Stimulated activated CD4-positive, alpha-beta T cell treated with anti-CD3 and anti-CD28 coated beads, Interleukin-4, amount 100 ng/mL, for 48 hours (primary cell): ENCODE measurements at places on chromosomes 2 and 18.

GRCh38 chr2:124050833-124051497, 25.9 kb downstream of the CNTNAP5 start:
- no peak for DNase-seq

DNA sequence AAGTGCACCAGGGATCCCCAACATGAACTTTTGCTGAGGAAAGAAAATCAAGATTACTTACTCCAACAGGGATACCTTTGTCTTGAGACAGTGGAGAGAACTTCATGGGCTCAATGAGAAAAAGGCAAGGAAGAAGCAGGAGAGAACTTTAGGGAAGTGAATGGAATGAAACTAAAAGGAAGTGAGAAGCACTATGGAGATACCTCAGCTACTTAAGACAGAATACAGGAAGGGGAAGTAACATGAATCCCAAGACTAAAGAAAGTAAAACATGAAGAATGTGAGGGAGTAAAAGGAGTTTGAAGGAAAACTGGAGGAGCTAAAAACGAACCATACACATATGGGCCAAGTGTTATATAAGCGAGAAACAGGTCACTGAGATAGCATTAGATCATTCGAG, 32.4 kb upstream of the ACTR3 start:
- DNase-seq = no peak

DNA sequence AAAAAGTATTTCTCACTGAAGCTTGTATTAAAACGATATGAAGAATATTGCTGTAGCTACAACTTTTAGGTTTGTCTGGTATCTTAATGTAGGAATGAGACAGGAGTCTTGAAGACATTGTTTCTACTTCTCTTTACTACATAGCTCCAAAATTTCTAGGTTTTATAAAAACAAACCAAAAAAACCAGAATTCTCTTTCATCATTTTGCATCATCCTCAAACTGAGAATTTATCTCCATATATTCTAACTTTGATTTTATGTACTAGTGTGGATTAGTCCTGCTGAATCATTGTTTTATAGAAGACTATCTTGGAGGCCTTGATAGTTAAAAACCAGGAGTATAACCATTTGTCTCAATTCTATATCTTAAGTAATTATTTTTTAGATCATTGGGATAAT, 100.2 kb downstream of the ICA1L start:
- DNase-seq = no peak

DNA sequence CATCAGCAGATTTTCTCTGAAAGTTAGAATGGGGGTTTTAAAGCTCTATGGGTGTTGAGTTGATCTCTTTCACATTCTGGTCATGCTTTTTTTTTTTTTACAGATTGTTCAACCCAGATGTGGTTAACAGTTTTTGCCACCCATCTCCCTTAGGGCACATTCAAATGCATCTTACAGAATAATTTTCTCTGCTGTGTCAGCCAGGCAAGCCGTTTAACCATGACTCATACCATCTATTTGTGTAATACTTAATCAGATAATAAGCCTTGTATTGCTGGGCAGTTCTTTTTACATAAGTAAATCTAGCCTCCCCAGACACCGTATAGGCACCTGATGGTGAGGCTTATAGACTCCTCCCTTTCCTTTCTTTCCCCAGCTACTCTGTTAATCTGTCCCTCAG, 62.0 kb downstream of the TGIF1 start:
- DNase-seq = no peak

GRCh38 chr2:229344151-229344551, 73.1 kb upstream of the PID1 start:
- no peak for DNase-seq
